ENCODE measurements at places on chromosomes 7 and 10.

- DNase-seq, result no peak
Observed at GRCh38 chr10:103576862-103577261, 83.4 kb downstream of the NEURL1 start.

- DNase-seq, result no peak
Observed at GRCh38 chr7:50914460-50914859, 131.8 kb upstream of the GRB10 start.

DNA sequence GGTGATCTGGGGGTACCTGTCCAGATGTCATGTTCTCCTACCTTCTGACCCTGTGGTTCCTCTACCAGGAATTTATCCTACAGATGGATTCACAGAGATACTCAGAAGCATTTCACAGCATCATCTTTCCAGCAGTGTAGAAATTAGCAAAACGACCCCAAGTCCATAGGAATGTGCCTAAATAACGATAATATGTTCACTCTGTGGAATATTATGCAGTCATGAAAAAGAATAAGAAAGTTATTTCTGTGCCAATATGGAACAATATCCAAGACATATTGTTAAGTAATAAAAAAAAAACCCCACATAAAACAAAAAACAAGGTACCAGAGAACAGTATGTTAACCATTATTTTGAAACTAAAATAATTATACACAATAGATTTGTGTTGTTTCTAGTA is 123.8 kb upstream of the SDK1 start:
- no peak for DNase-seq

DNA sequence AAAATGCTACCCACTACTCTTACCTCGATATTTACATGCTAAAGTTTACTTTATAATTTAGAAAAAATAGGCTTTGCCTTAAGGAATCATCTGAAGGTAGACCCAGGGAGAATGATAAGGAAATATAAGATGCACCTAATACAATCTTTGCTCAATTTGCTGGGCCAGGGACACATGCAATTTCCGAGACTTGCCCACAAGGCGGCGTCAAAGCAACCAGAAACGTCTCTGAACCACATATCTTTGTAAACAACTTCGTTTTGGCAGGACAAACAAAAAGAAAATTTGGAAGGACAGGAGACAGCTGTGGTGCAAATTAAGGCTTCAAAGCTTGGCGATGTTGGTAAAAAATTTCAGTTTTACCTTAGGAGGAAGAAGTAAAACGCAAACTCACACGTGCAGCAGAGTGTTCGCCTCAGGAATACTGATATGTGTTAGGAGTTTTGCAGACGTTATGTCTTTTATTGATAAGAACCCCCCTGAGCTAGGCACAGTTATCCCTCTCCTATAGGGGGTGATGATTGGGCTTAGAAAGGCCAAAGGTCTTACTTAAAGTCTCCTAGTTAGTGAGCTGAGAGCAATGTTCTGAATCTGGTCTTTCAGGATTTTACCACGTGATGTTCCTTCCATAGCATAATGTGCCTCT is 134.3 kb downstream of the PRKCQ start:
- peak; percentile 17 for DNase-seq

DNA sequence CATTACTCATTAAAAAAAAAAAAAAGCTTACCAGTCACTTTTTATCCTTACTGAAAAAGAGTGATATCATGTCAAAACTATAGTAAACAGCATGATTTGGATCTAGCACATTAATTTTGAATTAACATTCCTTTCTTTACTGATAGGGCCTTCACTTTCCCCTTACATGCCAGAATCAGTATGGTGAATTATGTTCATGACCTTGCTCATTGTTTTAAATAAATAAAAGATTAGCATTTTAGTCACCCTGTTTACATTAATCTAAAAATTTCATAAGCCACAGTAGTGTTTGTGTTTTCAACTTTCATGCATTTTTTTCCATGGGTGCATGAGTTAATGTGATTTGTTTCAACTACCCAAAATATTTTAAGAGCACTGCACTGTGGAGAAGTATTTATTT is 160.8 kb downstream of the TFEC start:
- DNase-seq, result no peak

DNA sequence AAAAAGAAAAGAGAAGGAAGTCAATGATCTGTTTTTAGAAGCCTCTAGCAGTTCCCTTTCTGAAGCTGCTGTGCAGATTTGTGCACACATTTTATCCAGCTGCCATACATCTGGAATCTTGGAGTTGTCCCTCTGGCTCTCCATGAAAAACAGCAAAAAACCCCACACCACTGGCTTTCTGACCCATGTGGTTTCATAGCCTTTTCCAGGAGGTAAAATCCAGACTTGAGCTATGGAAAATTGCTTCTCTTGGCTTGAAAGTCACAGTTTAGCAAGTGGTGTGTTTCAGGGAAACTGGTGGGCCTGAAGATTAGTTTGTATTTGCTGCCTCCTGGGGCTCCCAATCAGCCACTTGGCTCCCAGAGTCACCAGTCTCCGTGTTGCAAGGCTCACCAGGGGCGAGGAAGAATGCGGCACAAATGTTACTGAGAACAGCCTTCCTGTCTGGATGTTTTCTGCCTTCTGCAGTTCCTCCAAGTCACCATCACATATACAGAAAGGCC is 50.1 kb upstream of the ADRB1 start:
- DNase-seq, result no peak

- DNase-seq, result no peak
Observed at GRCh38 chr10:71525092-71525491, 128.4 kb downstream of the CDH23 start.

GRCh38 chr7:41691286-41692190 is 11.4 kb downstream of the INHBA start:
- no peak for DNase-seq

DNA sequence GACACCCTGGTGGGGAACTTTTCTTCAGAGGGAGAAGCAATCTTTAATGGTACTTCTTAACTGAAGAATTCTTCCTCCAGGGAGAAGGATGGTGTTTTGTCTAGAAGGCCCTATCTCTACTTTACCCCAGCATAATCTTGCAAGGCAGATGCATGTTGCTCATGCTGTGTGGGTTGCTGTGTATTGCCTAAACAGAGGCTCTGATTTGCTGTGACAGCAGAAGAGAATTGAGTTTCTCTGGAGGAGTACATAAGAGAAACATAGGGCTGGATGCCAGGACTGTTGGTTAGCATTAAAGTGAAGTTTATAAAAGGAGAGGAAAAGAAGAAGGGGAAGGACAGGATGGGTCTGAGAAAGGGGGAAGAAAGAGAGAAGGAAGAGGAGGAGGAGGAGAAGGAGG is 248.1 kb upstream of the HPS1 start:
- no peak for DNase-seq

DNA sequence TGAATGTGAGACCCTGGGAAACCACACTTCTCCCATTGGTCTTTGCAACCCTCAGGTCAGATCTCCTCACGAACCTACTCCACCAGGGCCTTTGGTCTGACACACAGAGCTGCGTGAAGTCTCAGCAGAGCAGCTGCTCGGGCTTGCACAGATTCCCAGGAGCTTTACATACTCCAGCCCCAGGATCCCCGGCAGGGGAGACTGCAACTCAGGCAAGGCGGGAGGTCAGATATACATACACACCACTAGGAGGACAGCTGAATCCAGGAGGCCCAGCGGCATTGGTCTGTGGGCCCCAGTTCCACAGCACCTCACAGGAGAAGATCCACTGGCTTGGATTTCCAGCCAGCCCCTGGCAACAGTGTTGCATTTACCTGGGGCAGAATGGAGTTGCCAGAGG is 239.2 kb downstream of the GPAM start:
- DNase-seq, result no peak

- DNase-seq, result no peak
Observed at GRCh38 chr10:106711313-106711906, 453.1 kb downstream of the SORCS1 start.

GRCh38 chr10:102020938-102021337 is 35.0 kb downstream of the ARMH3 start:
- no peak for DNase-seq

DNA sequence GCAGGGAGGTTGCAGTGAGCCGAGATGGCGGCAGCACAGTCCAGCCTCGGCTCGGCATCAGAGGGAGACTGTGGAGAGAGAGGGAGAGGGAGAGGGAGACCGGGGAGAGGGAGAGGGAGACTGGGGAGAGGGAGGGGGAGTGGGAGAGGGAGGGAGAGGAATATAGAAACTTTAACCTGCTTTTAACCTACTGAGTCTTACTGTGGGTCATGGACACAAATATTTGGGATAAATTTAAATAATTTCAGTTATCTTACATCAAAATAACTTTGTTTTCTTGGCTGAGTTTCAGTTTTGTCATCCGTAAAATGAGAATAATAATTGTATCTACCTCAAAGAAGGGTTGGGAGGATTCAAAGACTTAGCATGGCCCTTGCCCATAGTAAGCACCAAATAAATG is 319.8 kb downstream of the LRMDA start:
- DNase-seq, result no peak

GRCh38 chr10:77264107-77264506 is 373.5 kb downstream of the KCNMA1 start:
- no peak for DNase-seq

DNA sequence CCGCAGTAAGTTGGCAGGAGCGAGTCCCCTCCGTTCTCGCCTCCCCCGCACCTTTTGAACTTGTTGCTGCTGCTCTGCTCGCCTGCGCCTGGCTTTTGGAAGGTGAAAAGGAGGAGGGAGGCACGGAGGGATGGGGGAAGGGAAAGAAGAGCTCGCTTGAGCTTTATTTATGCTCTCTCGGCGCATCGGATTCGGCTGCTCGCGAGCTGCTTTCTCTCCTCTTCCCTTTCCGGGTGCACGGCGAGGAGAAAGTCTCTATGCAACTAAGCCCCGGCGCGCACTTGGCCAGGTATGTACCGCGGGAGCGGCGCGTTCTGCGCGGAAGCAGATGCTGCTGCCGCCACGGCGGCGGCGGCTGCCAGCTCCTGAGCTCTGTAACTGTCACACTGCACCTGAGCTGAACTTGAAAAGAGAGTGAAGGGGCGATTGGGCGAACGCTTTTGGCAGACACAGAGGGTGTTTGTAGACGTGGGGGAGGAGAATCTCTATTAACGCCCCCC is 551 bp downstream of the KCND2 start:
- DNase-seq, result no peak

- no peak for DNase-seq
Observed at GRCh38 chr10:89207801-89208551, 859 bp upstream of the CH25H start.

DNA sequence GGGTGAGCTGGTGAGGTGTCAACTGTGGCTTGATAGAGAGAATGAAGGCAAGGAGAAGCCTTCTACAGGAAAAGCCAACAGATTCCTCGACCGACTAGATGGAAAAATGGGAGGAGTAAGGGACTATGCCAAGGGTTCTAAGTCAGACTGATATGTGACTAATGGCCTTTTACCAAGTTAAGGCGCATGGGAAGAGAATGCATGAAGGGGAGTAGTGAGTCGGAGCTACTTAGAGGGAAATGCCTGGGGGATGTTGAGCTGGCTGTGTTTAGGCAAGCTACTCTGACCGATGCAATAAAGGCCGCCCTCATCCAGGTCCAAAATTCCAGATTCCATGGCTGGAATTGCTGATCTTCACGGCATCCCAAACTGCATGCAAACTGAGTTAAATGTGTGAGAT is 48.2 kb downstream of the APBB1IP start:
- peak; percentile 76 for DNase-seq

- no peak for DNase-seq
Observed at GRCh38 chr10:31030260-31030659, 1.4 kb downstream of the ZNF438 start.

- DNase-seq, result no peak
Observed at GRCh38 chr7:25454020-25454419, 225.7 kb upstream of the NPVF start.

GRCh38 chr10:7534480-7534852 is 123.6 kb upstream of the SFMBT2 start:
- DNase-seq, result no peak

DNA sequence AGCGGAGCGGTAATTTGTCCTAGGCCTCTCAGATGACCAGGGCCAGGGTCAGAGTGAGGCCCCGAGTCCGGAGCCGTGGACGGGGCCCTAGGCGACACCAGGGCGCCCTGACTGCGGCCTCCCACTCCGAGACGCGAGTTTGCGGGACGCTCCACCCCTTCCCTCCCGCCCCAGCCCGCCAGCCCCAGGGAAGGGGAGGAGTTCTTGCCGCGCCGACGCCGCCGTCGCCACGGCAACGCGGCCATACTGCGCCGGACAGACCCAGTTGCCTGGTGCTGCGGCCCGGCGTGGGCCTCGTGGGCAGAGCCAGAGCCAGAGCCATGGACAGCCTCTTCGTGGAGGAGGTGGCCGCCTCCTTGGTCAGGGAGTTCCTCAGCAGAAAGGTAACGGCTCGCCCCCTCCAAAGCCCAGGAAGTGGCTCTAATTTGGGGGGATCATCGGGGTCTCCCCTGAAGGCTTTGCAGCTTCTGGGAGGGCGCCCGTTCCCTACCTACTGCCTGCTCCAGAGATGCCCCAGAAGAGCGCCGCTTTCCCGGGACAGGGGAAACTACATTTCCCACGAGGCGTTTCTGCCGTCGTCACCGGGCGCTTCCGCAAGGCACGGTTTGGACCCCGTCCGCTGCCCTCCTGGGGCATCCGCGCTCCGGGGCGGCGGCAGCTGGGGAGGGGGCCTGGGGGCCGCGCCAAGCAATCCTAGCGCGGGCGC is at the start of gene MINDY4:
MINDY4 (plus strand) TSS at position 244 of the 706 bp plus-strand sequence; CDS start at position 321, 77 bp downstream.
- no peak for DNase-seq

DNA sequence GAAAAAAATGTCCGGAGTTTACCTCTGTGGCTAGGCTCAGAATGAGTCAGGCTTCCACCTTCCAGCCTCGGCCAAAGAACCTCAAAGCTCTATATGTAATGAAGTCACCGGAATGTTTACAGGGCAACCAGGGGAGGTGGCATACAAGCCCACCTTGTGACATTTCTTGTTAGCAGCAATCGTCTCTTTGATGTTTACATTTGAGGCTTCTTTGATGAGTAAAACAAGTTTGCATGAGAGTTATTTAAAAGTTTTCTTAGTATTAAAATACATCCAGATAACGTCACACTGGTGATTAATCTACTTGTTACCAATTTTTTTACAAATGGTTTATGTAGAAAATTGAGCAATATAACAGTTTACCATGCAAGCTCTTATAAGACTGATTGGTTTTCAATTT is 133.1 kb upstream of the ADAM12 start:
- DNase-seq, result no peak

- no peak for DNase-seq
Observed at GRCh38 chr7:128389618-128390329, 20.0 kb downstream of the IMPDH1 start.

Measured in non-pigmented ciliary epithelial cell (primary cell).